ENCODE measurements at places on chromosomes 3 and 15.

GRCh38 chr15:22949074-22949547 lies 31.1 kb downstream of the CYFIP1 start:
- peak; percentile 73 for DNase-seq

DNA sequence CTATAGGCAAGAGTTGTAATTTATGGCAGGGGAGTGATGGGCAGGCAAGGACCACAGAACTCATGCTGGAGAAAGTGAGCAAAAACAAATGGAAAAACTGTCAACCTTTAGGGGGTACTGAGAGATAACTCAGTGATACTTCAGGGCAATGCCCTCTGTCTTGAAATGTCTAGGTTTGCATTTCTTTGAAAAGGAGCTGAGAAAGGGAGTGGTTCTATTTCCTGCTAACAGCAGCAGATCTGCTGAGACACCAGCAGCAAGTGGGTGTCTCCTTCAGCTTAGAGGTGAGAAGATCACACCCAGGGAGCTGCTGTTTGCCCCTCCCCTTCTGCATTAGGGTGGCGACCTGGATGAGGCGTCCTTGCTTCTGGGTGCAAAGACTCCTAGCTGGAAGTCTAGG lies 42.3 kb upstream of the XIRP1 start:
- DNase-seq: no peak

- no peak for DNase-seq
Observed at GRCh38 chr3:18295171-18295920, 129.8 kb downstream of the SATB1 start.

DNA sequence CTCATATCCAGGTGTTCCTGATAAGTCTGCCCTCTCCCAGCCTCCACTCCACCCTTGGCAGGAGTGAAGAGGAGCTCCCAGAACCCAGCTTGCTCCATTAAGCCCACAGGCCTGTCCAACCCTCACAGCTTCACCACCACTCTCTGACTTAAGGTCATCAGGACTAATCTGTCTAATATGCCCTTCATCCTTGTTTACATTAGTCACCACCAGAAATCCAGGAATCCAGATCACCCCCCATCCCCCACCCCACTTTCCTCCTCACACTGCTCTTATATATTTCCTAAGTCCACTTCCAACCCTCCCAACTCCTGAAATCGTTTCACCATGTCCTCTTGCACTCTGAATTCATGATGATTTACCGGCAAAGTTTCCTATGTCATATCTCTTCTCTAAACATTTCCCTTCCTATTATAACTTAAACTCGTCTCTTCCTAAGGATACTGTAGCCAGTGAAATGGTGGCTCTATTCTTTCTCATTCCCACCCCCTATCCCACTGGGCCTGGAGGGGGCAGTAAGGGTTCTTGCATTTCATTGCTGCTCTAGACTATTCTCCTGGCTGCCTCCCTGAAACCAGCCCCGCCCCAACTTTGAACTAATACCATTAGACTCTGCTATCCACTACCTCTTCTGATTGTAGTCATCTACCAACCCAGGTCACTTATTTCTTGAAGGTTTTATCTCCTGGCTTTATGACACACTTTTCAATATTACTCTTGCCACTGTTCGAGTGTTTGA lies 43.4 kb downstream of the PPP2R3A start:
- DNase-seq: no peak

DNA sequence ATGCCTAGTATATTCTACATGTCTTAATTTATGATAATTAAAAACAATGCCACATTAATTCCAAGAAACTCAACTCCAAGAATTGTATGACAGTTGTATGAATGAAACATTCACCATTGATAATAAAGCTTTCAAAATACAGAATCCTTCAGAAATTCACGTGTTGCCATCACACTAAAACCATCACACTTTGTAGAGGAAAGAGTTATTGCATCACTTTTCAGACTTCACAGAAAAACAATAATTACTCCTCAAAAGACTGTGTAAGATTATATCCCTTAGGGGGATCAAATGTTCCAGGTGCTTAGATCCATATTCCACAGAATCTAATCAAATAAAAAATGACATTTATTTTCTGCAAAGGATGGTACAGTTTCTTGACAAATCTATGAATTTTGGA lies 85.0 kb downstream of the OSBPL10 start:
- no peak for DNase-seq

- DNase-seq: no peak
Observed at GRCh38 chr3:17747174-17747889, 4.9 kb upstream of the TBC1D5 start.

- DNase-seq: no peak
Observed at GRCh38 chr3:188207941-188208515, 54.1 kb downstream of the LPP start.

GRCh38 chr3:24981309-24981708 lies 446.8 kb upstream of the RARB start:
- no peak for DNase-seq

DNA sequence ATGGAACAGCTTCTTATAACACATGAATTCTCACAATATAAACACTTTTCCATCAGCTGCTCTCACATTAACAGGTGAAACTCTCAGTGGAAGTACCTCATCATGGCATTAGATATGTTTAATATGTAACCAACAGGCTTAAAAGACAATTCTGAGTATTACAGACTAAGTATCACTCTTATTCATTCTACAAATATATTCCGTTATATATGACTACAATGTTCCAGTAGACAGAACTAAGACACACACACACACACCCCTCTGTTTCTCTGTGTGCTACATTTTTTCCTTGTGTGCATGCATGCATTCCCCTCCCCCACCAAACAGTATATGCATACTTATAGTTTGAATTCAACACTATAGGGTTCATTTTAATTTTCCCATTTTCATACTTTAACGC lies 32.4 kb downstream of the MRPL3 start:
- no peak for DNase-seq

- DNase-seq: no peak
Observed at GRCh38 chr3:15267502-15267901, 61.5 kb downstream of the CAPN7 start.

GRCh38 chr3:112967828-112968227 lies 7.1 kb downstream of the CD200R1 start:
- DNase-seq: no peak

DNA sequence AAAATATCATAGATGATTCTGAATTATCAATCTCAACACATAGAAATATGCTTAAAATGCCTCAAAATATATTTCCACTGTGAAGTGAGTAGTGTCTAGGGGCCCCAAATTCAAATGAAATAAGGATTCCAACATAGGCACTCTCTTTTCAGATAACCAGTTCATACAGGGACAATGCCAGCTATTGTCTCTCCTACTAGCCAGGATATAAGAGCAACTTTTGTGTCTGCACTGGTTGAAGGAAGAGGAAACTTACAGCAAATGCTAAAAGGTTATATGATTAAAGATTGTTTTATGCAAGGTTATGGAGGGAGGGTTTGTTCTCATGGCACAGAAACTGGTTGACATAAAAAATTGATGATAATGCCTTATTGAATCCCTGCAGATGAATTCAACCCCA lies 579.4 kb upstream of the ALCAM start:
- DNase-seq: no peak

- no peak for DNase-seq
Observed at GRCh38 chr3:62236016-62236415, 137.3 kb downstream of the FEZF2 start.

DNA sequence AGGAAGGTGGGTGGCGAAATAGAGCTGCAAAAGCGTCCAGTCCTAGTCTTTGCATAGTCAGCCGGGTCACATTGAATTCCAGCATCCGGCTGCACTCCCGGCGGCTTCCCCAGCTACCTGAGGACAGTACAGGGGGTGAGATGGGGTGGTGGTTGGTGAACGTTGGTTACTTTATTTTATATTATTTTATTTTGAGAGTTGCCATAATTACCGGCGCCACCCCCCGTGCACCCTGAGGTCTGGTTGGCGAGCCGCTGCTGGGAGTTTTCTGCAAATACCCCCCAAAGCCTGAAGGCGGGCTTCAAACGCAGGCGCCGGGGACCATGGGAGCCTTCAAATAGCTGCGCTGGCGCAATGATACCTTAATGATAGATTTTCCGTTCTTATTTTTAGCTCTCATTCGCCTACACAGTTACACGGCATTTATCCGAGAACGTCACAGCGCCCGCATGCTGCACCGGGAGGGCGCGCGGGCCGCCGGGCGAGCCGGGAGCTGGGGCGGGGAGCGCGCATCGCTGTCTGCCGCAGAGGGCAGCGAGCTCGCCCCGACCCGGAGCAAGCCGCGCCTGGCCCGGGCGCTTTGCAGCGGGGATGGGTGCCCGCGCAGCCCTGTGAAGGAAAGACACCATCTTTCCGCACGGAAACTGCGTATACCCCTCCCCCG lies 756 bp upstream of the RASGRF1 start:
- peak; percentile 64 for DNase-seq

DNA sequence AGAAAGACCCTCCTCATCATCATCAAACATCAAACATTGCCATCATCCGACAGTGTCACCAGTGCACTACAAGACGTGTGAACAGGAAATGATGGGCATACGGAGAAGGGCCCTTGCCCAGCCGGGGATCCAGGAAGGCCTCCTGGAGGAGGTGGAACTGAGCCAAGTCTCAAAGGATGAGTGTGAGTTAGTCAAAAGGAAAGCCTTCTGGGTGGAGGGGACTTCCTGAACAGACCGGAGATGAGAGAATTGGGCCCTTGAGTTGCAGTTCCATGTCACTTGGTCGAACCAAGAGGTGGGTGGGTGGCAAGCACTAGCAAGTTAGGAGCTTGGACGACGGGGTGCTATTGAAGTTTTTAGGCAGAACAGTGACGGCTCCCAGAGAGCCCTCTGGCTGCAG lies 8.5 kb downstream of the SEMA4B start:
- DNase-seq: no peak

GRCh38 chr15:75751891-75752290 lies 39.2 kb upstream of the CSPG4 start:
- DNase-seq: no peak

- no peak for DNase-seq
Observed at GRCh38 chr3:170809975-170810357, 60.0 kb downstream of the RPL22L1 start.
